ENCODE measurements at places on chromosomes 2 and 18. TPM values are rescaled to one million over a fixed set of nuclear protein-coding genes. Genes with fewer than 3 reads are reported as not detected.

DNA sequence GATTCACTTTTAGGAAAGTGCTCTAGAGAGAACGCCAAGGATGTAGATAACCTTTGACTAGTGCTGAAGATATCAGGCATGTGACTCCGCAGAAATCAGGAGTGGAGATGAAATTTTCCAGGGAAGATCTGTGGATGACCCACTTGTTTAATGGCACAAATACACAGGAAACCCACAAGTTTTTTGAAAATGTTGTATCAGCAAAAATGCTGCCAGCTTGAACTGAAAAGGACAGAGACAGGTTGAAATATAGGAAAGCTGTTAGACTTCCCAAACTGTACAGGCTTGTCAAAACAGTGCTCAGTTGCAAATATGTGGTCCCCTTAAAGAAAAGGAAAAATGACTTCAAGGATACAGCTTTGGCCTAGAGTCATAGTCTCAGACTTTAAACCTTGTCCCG lies 96.5 kb downstream of the PKP4 start:
- no peak for DNase-seq

The NYAP2 gene
- 0.24 TPM for total RNA-seq

GRCh38 chr18:26806224-26806623 lies 59.3 kb downstream of the AQP4 start:
- peak; percentile 78 for DNase-seq

- no peak for DNase-seq
Measured at GRCh38 chr18:13556502-13556901, 169.9 kb downstream of the FAM210A start.

- DNase-seq = no peak
Measured at GRCh38 chr2:2326068-2327040, 4.7 kb downstream of the MYT1L start.

GRCh38 chr18:61882296-61883004 lies 10.4 kb downstream of the RNF152 start:
- no peak for DNase-seq

DNA sequence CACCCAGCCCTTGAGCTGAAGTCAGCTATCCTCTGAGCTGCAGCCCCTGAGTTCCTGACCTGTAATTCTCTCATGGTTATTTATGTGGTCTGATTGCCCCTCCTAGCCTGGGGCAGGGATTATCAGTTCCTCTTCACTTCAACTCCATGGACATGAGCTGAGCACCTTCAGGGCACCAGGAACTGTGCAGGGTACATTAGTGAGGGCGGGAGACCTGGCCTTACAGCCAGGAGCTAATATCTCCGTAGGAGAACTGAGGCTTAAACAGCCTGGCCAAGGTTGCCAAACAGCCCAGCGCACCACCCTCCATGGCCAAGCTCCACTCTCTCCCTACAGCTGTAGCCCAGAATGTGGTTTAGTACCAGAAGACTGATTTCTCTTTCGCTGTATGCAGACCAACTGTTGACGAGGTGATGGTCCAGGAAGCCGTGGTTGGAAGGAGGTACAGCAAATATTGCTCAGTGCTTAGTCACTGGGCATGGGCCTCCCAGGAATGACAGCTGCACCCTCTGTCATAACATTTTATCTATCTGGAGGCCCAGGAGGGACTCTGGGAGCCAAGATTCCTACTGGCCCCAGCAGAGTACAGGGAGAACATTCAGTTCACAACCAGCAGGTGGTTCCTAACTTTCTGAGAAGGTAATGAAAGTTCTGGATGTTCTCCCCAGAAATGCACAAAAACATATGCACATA lies 228.7 kb upstream of the SIX2 start:
- DNase-seq = no peak

The GALR1 gene
- 0.16 TPM for total RNA-seq

The DSG4 gene
- total RNA-seq = 0.08 TPM

The RAB6C gene
- 2.6 TPM for total RNA-seq

DNA sequence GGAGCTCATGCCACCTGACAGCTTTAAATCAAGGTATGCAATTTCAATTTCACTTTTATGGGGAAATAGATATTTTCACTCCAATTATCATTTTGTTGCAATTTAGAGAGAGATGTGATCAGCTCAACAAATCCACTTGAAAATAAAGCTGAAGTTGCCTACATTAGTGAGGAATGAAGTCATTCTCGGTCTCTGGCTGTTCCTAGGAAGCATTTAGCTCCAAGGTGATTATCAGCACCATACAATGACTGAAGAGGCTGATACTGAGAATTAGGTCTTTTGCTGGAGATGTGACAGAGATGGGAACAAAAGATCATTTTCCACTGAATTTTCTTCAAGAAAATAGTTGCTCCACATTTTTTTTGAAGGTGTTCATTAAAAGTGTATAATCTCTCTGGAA lies 1303.7 kb downstream of the DPP10 start:
- no peak for DNase-seq

- DNase-seq = no peak
Measured at GRCh38 chr2:85971366-85971765, 82.6 kb upstream of the ST3GAL5 start.

- no peak for DNase-seq
Measured at GRCh38 chr2:159996792-159997546, 65.4 kb downstream of the PLA2R1 start.

- DNase-seq = no peak
Measured at GRCh38 chr2:196983934-196984333, 57.4 kb upstream of the PGAP1 start.

DNA sequence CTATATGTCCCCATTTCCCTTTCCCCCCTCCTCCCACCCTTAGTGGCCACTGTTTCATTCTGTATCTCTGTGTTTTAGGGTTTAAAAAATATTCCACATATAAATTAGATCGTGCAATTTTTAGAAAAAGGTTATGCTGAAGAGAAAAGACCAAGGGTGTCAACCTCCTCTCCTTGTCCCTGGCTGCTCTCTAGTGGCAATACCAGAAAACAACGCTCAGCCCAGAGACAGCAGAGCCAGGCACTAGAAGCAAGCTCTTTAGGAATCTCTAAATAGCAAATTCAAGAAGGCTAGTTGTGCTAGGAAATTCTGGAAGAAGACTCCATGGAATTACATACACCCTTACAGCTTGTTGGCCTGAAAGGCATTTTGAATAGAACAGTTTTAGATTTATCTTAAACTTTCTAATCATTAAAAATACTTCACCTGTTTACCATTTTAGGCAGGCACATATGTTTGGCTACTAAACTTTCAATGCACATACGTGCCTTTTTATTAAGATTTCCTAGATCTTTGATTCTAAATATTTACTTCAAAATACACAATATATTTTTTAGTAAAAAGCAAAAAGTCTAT lies 35.1 kb upstream of the RASGRP3 start:
- DNase-seq = peak; percentile 71

DNA sequence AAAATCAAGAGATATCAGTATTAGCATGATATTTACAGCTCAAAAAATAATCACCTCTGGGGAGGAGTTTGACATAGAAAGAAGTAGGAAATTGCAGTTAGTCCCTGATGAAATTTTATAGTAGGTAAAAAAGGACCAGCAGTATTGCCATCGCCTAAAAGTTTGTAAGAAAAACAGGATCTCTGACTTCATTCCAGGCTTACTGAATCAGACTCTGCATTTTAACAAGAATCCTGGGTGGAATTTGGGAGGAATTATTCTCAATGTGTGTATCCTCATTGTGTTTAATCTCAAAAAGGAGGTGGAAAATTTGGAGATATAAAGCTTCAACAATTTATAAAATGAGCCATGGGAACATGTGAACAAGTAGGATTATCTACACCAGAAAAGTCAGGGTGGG lies 31.2 kb upstream of the STAT1 start:
- DNase-seq = no peak

GRCh38 chr2:207341112-207341750 lies 175.5 kb upstream of the KLF7 start:
- DNase-seq = no peak

The KHK gene
- 5.3 TPM for total RNA-seq

DNA sequence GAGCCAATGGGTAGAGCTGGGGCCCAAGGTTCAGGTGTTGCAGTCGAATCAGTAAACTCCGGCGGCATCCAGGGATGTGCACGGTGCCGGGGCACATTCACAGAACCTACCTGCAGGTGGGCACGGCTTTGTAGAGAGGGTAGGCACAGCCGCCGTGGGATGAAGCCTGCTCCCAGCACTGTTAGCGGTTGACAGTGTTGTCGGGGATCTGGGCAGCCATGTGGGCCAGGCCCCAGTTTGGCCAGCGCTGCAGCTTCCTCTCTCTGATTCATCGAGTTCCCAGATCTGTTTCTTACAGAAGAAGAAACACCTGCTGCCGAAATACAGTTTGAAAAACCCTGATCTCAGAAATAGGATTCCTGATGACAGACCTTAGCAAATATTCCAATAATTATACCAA lies 274.8 kb downstream of the AGAP1 start:
- no peak for DNase-seq

GRCh38 chr2:120305937-120306490 lies 39.9 kb upstream of the INHBB start:
- DNase-seq = no peak

The HOXD11 gene
- 0.62 TPM for total RNA-seq

DNA sequence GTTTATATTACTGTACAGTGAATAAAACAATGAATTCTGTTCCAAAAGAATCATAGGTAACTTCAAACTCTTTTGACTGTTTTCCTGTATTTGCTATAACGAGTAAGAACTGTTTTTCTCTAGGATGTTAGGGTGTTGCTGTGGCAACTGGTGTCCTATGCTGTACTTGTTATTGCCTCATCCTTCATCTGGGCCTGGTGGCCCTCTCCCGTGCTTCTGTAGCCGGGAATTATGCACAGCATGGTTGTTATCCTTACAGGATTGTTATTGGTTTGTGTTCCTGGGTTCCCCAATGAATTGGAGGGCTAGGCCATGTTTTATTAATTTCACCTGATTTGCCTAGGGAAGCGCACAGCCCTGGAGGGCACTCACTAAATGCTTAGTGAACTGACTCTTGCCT lies 279.2 kb downstream of the PTPRM start:
- DNase-seq = no peak

DNA sequence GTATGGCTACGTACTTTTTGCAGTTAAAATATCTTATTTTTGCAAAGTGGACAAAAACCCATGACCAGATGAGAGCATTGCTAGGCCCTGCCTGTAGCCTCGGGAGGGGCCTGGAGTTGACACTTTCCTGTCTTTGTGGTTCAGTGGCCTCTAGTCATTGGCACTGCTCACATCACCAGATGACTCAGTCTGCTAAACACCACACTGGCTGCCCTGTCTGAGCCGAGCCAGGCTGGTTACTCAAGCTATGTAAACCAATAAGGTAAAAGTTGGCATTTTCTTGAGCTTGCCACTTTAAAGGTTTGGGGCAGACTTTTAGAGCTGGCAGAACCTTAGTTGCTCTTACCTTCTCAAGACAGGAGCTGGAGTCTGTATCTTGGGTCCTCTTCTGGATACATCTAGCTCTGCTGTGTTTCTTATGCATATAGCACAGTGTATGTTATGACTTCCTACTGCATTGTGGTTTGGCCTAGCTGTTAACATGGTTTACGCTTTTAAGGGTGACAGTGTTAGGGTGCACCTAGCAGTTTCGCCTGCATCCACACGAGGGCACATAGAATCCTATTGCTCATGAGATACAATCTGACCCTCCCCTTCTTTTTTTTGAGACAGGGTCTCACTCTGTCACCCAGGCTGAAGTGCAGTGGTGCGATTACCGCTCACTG lies 76.4 kb downstream of the AP1S3 start:
- DNase-seq = peak; percentile 25

The SCN2A gene
- total RNA-seq = 1.7 TPM

- DNase-seq = no peak
Measured at GRCh38 chr2:214482728-214483127, 71.9 kb downstream of the VWC2L start.

The FRZB gene
- total RNA-seq = 25.9 TPM

DNA sequence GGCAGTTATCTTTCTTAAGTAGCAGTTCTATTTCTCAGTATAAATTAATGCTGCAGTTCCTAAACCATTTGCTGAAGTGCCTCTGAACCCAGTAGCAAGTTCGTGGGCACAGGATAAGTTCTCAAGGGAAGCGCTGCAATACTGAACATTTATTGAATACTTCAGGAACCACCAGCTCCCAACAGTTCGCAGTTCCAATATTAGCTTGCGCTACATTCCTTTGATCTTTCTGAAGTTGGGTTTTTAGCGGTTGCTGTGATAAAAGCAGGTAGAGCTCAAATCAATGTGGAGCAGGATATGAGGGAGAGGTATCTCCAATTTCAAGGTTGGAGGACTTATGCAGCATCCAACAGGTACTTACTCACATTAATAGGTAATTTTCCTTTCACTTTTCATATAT lies 33.7 kb downstream of the PDCL3 start:
- peak; percentile 6 for DNase-seq

The ADD2 gene
- 5.1 TPM for total RNA-seq

The SCN9A gene
- total RNA-seq = 85.7 TPM

The SCTR gene
- 1.1 TPM for total RNA-seq

GRCh38 chr18:44876755-44877154 lies 196.1 kb downstream of the SETBP1 start:
- no peak for DNase-seq

DNA sequence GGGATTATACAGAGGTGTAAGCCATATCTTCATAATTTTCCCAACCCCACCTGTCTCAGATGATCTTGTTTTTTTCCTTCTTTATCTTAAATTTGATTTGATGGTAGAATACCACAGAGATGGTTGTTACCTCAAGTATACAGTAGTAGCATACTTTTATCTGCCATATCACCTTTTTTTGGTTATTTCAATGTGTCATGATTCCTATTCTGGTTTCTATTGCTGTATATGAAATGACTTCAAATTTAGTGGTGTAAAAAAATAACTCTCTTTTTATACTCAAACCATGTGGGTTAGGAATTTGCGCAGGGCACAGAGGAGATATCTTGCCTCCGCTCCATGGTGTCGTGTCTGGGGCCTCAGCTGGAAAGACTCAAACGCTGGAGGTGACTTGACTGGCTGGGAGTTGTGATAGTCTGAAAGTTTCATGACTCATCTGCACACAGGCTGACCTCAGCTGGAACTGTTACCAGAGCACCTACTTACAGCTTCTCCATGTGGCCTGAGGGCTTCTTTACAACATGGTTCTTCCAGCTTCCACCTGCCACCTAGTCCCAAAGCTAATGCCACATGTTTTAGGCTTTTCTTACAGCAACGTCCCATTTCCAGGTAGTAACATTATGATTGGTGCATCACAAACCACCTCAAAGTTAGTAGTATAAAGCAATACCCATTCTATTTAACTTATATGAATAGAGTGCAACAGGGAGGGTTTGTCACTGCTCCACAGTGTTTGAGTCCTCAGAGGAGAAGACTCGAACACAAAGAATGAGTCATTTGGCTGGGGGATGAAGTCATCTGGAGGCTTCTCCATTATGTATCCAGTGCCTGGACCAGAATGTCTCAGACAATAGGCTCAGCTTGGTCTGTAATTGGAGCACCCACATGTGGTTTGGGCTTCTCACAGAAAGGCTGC lies 82.3 kb upstream of the XPO1 start:
- no peak for DNase-seq

DNA sequence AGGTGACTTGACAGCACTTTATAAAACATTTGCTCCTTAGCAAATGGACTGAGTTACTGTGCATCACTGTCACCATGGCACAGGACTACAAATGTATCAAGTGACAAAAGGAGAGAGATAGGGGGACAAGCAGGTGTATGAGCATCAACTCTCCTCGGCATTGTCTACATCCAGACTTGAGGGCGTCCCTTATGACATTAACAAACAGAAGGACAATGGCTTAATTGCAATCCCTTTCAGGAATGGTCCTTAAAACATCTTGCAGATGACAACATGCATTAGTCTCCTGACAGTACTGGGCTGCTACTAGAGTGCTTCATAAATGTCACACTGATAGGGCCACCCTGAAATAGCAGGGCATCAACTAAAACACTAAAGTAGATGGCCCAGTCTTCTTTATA lies 198.8 kb downstream of the PDE1A start:
- DNase-seq = no peak

The REG1B gene
- not detected for total RNA-seq

GRCh38 chr2:68807821-68808266 lies 63.4 kb downstream of the BMP10 start:
- DNase-seq = no peak

The C2orf69 gene
- total RNA-seq = 21.7 TPM
